Panc1 (cell line): ENCODE measurements at places on chromosomes 3 and 15.

DNA sequence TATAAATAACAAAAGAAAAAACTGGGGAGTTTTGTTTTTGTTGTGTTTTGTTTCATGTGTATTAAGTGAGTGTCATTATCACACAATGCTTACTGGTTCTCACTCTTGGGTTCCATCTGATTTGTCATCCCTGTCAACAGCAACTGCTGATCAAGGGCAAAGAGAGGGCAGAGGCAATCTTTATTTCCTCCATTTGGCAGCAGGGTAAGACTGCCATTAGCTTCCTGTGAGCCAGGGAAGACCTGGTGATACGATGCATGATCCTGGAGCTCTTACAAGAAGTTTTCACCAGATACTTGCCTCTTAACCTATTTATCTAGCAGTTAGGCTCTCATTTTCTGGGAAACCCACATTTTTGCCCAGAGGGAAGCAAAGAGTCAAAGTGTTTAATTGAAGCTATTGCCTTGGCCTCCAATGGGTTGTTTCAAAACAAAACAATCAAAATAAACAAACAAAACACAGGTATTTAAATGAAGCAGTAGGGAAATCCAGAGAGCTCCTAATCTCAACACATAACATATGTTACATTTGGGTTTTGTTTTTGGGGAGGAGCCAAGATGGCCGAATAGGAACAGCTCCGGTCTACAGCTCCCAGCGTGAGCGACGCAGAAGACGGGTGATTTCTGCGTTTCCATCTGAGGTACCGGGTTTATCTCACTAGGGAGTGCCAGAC, 529.8 kb downstream of the MAGI1 start:
- no peak for DNase-seq

DNA sequence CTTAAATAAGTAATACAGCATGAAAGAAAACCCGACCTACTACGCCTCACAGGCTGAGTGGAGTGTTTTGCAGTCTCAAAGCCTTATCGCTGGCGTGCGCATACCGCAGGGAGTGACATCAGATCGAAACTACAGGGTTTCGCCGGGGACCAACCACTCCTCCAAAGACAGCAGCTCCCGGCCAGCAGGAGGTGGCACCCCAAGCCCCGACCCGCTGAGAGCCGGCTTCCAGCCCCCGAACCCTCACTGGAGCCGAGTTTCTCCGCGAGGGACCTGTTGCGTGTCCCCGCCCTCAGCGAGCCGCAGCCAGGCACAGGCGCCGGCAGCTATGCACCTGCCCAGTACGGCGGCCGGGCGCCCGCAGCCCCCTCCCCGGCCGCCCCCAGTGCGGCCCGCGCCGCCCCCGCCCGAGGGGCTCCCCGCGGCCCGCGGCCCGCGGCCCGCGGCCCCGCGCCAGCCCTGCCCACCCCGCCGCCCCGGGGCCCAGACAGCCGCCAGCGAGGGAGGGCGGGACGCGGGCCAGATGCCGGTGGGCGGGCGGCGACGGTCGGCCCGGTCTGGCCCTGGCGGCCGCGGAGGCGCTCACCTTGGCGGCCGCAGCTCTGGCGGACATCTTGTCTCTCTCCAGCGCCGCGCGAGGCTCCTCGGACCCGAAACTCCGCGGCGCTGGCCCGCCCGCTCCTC, 710 bp downstream of the TJP1 start:
- no peak for DNase-seq

DNA sequence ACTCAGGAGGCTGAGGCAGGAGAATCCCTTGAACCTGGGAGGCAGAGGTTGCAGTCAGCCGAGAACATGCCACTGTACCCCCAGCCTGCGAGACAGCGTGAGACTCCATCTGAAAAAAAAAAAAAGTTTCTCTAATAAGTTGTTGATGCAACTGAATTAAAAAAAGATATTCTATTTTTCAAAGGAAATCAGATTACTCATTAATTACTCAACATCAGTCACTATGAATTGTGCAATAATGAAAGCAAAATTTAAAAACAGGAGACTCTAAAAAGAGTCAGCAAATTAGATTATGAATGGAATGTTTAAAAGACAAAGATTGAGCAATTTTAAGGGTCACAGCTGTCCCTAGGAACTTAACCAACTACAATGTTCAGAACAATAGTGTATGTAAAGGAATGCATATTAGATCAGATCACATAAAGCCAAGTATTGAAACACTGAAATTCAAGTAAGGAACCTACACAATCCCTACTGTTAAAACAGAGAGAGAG, 60.2 kb upstream of the SLC4A7 start:
- no peak for DNase-seq

GRCh38 chr15:74768771-74769342, 13.0 kb upstream of the CSK start:
- DNase-seq: no peak

GRCh38 chr3:159030138-159030670, 228.3 kb downstream of the MFSD1 start:
- no peak for DNase-seq

GRCh38 chr15:41811432-41812195, 16.3 kb upstream of the JMJD7 start:
- peak; percentile 60 for DNase-seq

DNA sequence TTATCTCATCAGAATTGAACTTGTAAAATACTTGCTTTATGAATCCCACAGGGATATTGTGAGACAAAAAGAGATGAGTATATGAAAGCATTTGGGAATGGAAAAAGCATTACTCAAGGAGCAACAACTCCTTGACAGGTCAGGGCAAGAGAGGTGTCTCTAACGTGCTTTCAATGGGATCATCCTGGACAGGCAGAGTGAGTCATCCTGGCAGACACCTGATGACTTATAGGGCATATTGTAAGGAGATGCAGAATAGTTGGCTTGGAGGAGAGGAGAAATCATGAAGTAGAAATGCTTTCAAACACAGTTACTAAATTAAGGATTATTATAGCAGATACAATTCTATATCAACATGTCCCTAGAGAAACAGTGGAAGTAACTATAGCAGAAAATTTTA, 71.9 kb upstream of the THSD4 start:
- DNase-seq: no peak

GRCh38 chr15:29233566-29233965, 36.1 kb downstream of the NSMCE3 start:
- DNase-seq: no peak

- DNase-seq: no peak
These were observed 901 bp upstream of the NMB start for GRCh38 chr15:84658788-84659411.

- DNase-seq: no peak
These were observed 121.5 kb downstream of the MCTP2 start for GRCh38 chr15:94352636-94353487.

- no peak for DNase-seq
These were observed 1.5 kb downstream of the GRM2 start for GRCh38 chr3:51708216-51708845.

- no peak for DNase-seq
These were observed 929.2 kb upstream of the CFAP20DC start for GRCh38 chr3:59978979-59979378.

DNA sequence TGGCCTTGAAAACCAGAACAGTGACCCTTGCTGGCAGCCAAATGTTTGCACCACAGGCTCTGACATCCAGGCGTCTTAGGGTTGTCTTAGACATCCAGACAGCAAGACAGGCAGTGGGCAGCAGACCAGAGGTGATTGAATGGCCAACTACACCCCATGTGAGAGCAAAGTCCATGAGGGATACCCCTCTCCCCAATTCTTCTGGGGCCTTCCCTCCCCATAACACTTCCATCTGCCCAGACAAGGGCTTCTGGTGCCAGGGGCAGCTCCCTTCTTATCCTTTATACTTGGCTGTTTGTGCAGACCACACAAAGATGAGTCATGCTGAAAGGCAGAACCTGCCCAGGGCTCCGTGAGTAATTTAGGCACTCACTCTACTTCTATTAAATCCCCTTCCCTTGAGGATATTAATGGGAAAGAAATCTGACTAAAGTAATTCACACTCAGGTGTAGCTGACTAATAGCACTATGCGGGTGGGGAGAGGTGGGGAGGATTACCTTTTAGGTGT, 257.9 kb downstream of the UACA start:
- DNase-seq: peak; percentile 75

GRCh38 chr15:67165254-67166253, 88.9 kb downstream of the AAGAB start:
- DNase-seq: no peak

DNA sequence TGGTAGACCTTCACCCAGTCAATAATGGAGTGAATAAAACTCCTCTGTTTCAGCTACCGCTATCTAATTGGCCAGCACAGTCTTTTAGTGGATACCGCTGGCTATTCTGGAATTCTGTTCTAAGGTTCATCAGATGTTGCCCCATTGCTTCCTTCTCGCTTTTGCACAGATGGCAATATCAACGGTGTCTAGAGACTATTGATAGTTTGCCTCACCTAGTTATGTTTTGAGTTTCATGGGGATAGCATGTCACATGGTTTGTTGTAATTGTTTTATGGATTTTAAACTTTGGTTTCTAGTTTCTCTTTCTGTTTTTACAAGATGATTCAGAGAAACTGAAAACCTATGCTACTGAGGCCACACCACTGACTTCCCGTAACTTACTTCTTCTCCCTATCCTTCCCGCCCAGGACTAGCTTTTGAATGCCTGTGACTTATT, 2.0 kb downstream of the XRN1 start:
- no peak for DNase-seq

DNA sequence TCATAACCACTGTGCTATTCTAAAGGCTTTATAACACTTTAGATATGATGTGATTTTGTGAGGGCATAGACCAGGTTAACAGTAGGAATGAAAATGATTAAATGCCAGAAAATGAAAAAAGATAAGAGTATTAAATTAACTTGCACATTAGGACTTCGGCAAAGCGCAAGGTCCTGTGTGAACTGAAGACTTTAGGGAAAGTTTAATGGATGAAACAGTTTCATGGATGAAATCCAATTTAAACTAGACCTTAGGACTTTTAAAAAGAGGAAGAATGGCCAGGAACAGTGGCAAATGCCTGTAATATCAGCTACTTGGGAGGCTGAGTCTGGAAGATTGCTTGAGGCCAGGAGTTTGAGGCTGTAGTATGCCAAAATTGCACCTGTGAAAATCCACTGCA, 8.7 kb downstream of the SLMAP start:
- no peak for DNase-seq

GRCh38 chr3:44375450-44375849, 36.9 kb downstream of the TCAIM start:
- no peak for DNase-seq

- no peak for DNase-seq
These were observed 30.2 kb downstream of the EIF4E3 start for GRCh38 chr3:71695000-71695482.

GRCh38 chr3:150765949-150766720, 3.2 kb upstream of the SIAH2 start:
- DNase-seq: no peak

DNA sequence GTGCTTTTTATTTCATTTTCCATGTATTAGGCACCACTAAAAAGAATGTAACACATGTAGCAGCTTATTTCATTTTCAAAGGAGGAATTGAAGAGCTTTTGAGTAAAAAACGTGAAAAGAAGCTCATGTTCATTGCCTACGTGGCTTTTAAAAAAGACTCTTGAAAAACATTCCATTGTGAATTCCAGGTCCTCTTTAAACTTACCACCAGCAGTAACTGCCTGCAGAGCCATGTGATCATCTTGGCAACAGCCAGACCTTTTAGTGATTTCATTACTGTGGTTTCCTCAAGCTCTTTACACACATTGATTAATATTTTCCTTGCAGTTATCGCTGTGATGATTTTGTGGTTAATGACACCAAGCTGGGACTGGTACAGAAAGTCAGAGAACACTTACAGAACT, 43.8 kb upstream of the FBXL22 start:
- DNase-seq: peak; percentile 35

DNA sequence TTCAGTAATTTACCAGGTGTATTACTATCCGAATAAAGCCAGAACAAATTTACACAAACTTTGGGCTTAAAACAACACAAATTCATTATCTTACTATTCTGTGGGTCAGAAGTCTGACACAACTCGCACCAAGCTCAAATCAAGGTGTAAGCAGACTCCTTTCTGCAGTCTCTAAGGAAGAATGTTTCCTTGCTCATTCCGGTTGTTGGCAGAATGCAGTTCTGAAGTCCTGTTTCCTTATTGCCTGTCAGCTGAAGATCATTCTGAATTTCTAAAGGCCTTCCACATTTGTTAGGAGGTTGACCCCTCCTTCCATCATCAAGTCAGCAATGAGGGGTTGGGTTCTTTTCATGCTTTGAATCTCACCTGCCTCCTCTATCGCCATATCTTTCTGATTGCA, 183.2 kb downstream of the FHIT start:
- DNase-seq: no peak

DNA sequence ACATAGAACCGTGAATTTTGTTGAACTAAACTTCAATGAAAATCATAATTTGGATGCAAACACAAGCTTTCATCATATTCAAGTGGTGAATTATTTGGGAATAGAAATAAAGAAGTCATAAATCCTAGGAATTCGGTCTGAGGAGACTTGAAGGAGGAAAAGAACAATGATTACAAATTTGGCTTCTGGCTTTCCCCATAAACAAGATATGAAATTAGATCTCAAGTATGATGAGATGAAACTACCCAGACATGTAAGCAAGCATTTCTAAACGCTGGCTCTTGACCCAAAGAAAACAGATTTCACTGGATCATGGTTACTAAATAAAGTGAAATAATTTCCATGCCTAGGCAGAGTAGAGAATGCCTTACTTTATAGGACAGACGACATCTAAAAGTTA, 146.9 kb upstream of the LRTM1 start:
- DNase-seq: no peak

DNA sequence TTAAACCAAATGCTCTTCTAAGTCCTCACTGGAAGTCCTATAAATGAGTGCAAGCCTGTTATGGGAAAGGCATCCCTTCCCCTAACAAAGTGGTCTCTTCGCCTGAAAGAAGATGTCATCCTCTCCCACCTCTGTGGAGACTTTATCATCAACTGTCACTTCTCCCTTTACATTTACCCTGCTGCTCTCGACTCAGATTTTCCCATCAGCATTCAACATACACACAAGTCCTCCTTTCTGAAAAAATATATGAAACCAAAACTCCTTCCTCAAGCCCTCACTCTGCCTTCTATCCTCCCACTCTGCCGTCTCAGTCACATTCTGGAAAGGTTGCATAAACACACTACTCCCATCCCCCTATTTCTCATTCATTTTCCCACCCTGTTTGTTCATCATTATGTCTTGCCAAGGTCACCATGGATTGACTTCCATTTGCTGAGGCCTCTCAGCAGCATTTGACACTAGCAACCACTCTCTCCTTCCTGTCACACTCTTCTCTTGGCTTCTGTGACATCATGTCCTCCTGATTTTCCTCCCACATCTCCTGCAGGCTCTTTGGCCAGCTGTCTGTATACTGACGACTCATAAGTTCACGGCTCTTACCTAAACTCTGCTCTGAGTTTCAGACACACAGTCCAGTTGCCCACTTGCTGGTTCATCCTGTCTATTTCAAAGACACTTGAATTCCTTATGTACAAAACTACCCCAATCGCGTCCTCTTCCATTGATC, 70.3 kb upstream of the SMAD3 start:
- DNase-seq: no peak

DNA sequence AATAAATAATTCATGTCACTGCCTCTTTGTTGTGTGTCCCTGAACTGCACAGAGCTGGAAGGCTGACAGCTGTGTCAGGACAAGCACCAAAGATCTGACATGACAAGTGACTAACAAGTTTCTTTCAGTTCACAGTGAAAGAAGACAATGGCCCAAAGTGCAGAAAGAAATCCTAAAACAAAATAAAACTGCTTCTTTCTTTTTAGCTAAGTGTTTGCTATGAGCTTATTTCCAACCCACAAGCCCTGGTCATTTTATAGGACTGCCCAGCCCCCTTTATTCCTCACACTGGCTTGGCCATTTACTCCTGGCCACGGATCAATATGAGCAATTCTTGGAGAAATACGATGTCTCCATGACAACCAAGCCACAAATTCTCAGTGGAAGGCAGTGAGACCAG, 238.5 kb downstream of the WDR72 start:
- DNase-seq: no peak
